Glutamatergic neuron (in vitro differentiated cells): ENCODE measurements at places on chromosomes 11 and 22. TPM values are rescaled to one million over a fixed set of nuclear protein-coding genes. Genes with fewer than 3 reads are reported as not detected.
A peak's percentile ranks its signal among the peaks of the same experiment; 100 is the strongest.

BTG4 gene
- total RNA-seq = not detected

SFI1 gene
- total RNA-seq = 48.7 TPM

- DNase-seq = no peak
These were observed 4.5 kb downstream of the SLC37A4 start for GRCh38 chr11:119025978-119026766.

CHEK1 gene
- 23.1 TPM for total RNA-seq

- no peak for DNase-seq
These were observed 51.5 kb downstream of the PAMR1 start for GRCh38 chr11:35473795-35474374.

- no peak for DNase-seq
These were observed 95.9 kb downstream of the MIAT start for GRCh38 chr22:26753125-26753862.

GRCh38 chr11:125221461-125221860, 56.9 kb downstream of the PKNOX2 start:
- no peak for DNase-seq

DNA sequence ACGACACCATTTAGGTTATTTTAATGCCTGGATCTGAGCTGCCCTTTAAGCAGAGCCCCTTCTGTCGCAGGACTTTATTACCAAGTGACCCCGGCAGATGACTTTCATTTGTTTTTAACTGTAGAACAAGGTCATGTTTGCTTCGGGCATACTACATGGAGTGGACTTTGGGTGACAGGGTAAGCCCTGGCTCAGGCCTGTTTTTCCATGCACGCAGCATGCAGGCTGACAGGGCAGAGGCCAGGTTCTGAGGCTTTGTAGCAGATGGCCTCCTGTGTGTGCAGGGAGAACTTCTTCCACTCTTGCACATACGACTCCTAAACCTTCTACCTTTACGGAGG, 50.5 kb downstream of the SNX19 start:
- DNase-seq = no peak

DNA sequence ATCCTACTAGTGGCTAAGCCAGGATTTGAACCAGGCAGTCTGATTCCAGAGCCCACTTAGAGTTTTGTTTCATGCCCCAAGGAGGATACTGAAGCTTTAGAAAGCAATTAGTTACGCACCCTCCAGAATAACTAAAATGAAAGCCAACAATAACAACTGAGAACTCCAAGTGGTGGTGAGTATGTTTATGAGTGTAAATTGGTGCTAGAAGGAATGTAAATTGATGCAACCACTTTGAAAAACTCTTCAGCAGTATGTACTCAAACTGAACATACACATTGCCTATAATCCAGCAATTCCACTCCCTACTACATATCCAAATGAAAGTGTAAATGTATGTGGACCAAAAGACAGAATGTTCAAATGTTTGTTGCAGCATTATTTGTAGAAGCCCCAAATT, 6.7 kb upstream of the ARL14EP start:
- DNase-seq = no peak

FXYD6 gene
- 57.1 TPM for total RNA-seq

OSBP gene
- total RNA-seq = 36.0 TPM

DNA sequence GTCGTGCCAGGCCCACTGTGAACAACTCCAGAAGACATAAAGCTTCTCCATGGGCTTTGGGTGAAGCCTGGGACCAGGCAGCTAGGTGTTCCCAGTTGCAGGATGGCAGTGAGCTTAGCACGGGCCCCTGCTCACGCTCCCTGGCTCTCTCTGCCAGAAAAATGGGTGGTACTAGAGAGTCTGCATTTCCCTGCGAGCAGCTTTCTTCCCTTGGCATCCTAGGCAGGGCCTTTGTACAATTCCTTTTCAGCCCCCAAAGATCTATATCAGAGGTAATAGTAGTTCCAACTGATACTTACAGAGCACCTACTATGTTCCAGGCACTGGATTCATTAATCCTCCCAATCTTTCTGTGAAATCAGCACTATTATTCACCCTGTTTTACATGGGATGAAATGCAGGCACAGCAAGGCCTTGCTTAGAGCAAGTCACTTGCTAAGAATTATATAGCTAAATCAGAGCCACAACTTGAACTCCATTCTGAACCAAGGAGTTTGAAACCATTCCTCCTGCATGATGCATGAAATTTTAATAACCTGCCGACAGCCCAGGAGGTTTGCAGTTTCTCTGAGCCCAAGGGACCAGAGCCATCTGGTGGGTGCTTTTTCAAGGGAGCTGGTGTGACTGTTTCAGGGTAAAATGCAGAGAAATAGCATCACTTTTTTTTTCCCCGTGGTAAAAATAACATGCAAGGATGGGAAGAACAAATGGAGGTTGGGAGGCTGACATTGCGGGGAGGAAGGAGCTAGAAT, 22.7 kb downstream of the NAV2 start:
- DNase-seq = no peak

GRCh38 chr11:75625021-75625420, 43.8 kb downstream of the MAP6 start:
- DNase-seq = no peak

LDHAL6A gene
- not detected for total RNA-seq

- no peak for DNase-seq
These were observed 674 bp upstream of the BAIAP2L2 start for GRCh38 chr22:38110863-38111852.

TRIM44 gene
- 53.3 TPM for total RNA-seq

DNA sequence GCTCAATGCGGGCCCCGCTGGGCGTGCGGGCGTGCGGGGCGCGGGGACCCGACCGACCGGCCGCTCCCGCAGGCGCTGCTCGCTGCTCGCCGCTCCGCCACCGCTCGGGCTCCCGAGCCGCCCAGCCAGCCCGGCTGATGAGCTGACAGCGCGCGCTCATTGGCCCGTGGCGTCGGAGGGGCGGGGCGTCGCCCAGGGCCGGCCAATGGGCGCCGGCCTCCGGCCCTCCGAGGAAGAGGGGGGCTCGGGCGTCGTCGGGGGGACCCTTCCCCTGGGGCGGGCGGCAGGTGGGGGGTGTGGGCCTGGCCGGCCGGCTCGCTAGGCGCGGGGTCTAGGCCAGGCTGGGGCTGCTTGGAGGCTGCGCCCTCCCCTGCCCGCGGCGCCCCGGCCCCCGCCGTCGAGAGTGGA, at the start of gene SCUBE1:
Gene SCUBE1, minus strand, starts transcription at position 111 of the 408 bp plus-strand sequence. CDS start 111 bp downstream, outside the sequence.
- DNase-seq = peak; percentile 86

- no peak for DNase-seq
These were observed 247.3 kb downstream of the MN1 start for GRCh38 chr22:27554106-27554811.

- no peak for DNase-seq
These were observed 4.9 kb downstream of the CHRM4 start for GRCh38 chr11:46386674-46387073.

- no peak for DNase-seq
These were observed 1184.7 kb upstream of the TENM4 start for GRCh38 chr11:80625563-80625962.

DNA sequence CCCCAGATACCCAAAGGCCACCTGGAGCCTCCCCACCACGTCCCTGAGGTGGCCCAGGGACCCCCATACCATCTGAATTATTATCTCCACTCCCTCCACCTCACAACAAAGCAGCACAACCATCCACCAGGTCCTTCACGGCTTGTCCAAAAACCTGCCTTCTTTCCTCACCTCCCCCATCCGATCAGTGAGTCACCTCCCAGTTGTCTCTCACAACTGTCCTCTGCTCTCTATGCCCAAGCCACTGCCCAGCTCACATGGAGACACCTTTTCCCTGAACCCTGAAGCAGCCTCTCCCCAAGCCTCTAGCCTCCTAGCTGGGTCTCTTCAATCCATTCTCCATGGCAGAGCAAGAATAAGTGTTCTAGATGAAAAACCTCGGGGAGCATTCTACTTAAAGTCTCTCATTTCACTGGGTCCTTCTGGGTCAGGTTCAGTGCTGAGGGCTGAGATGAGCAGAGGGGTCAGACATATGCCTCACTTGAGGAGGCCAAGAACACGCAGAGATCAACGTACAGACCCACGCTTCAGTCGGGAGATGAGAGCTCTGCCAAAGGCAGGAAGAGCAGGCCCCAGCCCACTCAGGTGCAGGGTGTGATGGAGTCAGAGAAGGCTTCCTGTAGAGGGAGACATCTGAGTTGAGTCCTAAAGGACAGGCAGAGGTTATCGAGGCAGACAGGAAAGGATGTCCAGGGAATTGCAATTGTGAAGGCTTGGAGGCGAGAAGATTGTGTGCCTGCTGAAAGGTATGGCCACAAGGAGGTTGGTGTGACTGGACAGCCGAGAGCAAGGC, 74.7 kb downstream of the PDE2A start:
- DNase-seq = no peak

ARHGAP8 gene
- total RNA-seq = 0.59 TPM

FGF19 gene
- 5.1 TPM for total RNA-seq

DNA sequence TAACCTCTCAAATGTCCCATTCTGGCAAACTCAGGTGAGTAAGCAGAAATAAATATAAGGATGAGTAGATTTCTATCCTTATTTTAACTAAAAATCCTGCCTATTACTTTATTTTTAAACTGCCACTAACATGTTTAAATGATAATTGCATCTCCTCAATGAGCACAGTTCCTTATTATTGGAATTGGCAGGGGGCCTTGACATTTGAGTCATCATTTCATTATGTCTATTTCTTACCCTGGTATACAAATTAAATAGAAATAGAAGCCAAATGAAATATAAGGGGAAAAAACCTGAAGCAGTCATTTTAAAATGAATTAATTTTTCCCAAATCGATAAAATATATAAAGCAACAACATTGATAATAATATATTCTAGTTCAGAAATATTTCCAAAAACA, 81.2 kb downstream of the GUCY1A2 start:
- DNase-seq = no peak

DNA sequence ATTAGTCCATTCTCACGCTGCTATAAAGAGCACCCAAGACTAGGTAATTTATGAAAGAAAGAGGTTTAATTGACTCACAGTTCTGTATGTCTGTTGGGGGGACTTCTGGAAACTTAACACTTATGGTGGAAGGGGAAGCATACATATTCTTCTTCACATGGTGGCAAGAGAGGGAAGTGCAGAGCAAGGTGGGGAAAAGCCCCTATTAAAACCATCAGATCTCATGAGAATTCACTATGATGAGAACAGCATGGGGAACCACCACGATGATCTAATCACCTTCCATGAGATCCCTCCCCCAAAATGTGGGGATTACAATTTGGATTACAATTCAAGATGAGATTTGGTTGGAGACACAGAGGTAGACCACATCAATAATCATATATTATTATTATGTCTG, 25.7 kb downstream of the CEP57 start:
- no peak for DNase-seq

RPS19BP1 gene
- 59.6 TPM for total RNA-seq

GRCh38 chr11:130269326-130269943, 45.3 kb downstream of the ZBTB44 start:
- DNase-seq = no peak

- no peak for DNase-seq
These were observed 86.1 kb upstream of the WNT7B start for GRCh38 chr22:46062971-46063631.

DNA sequence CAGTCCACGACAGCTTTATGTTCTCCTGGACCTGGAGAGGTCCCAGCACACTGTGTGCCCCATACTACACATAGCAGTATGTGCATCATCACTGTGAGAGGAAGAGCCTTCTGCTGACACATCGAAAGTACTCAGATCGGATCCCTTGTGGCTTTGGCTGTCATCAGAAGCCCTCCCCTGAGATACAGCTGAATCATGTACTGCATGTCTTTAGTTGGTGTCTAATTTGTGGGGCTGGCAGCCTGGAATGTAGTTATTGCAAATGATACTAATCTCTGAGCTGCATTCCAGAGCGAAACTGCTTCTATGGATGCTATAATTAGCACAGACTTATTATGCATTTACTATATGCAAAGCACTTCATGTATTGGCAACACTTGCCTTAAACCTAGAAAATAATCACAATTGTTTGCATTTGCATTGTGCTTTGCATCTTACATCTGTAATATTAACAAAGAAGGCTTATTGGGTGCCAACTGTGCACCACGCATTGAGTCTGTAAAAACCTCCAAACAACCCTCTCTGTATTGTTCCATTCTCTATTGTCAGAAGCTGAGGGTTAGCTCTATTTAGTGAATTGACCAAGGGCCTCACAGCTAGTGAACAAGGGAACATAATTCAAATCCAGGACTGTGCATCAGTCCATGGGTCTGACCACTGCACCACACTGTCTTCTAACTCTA, 89.2 kb upstream of the CRTAM start:
- DNase-seq = no peak

DNA sequence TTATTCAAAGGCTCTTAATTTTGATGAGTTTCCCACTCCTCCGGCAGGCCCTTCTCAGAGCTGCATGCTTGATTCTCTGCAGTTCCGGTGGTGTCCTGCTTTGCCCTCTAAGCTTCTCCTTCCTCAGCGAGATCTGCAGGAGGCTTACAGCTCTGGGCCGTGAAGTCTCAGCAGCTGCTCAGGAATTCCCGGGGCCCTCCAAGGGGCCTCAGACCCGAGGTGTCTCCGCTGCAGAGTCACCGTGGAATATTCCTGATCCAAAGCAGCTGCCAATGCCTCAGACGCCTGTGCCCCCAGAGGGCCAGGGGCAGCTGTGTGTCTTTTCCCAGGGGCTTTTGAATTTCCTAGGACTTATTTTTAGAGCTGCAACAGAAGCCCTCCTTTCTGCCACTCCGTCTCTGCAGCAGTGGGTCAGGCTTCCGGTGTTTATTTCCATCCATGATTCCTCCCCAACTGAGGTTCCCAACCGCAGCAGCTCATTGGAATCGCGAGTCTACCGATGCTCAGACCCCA, 37.2 kb downstream of the RPS6KA4 start:
- DNase-seq = peak; percentile 36

GAL3ST1 gene
- 1.8 TPM for total RNA-seq

GRCh38 chr11:33696931-33697638, 3.5 kb downstream of the C11orf91 start:
- DNase-seq = no peak

DNA sequence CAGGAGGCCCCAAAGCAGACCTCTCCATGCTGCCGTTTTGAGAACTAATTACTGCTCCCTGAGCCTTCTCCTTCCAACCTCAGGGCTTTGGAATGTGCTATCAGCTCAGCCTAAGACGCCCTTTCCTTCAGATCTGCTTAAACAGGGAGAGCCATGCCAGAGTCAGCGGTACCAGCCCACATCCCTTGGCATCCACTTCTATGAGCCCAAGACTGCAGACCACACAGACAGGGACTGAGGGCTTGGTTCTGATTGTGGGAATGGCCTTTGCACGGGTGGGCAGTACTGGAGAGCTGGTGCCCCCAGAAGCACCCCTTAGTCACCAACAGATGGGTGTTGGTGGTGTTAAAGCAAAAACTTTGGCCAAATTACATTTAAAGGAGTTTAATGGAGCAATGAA, 146.5 kb downstream of the TTC17 start:
- no peak for DNase-seq

GGTLC3 gene
- total RNA-seq = not detected

DNA sequence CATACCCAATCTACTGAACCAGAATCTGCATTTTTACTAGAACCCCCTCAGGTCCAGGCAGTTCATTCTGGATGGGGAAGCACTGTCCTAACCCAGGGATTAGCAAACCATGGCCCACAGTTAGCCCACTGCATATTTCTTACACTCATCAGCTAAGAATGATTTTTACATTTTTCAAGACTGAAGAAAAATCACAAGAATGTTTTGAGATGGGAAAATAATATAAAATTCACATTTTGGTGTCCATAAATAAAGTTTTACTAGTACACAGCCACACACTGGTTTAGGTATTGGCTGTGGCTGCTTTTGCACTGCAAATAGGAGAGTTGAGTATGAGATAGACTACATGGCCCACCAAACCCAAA, 59.4 kb downstream of the PPFIBP2 start:
- no peak for DNase-seq

DDI1 gene
- total RNA-seq = not detected

PGR gene
- total RNA-seq = 0.27 TPM

GRCh38 chr11:85379066-85379465, 248.1 kb downstream of the DLG2 start:
- no peak for DNase-seq

- no peak for DNase-seq
These were observed 221.2 kb downstream of the MN1 start for GRCh38 chr22:27580311-27580897.
